ENCODE measurements at places on chromosomes 4 and X.

GRCh38 chrX:150587585-150588503 is 19.4 kb downstream of the MTM1 start:
- no peak for DNase-seq

DNA sequence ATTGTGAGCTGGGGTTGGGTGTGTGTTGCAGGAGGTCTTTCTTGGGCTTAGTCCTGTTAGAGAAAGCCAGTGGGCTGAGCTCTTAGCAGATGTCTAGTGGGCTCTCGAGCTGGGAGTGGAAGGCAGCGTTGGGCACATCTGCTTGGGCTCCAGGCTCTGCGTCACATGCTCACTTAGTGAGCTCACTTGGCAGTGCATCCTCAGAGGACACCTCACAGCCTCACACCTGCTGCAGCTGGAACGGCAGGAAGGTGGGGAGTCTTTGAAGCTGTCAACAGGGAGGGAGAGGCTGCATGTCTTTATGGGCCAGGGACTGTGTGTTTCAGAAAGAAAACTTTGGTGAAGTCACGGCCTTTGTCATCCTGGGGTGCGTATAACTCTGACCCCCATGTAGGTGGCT is 82.2 kb downstream of the PSAPL1 start:
- DNase-seq = no peak

DNA sequence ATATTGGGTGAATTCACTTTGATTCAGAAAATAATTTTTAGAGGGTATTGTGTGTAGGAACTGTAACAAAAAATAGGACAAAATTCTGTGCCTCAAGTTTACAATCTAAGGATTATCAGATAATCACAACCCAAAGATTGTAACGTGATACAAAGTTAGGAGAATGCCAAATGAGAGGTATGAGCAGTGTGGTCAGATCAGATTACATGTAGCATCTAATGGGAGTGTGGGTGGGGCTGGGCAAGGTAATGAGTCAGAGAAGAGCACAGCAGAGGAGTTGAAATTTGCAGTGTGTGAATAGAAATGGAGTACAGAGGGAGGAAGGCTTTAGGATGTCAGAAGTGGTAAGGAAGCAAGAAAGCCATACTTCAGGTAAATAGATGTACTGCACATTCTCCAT is 103.4 kb upstream of the TEX13A start:
- peak; percentile 72 for DNase-seq

DNA sequence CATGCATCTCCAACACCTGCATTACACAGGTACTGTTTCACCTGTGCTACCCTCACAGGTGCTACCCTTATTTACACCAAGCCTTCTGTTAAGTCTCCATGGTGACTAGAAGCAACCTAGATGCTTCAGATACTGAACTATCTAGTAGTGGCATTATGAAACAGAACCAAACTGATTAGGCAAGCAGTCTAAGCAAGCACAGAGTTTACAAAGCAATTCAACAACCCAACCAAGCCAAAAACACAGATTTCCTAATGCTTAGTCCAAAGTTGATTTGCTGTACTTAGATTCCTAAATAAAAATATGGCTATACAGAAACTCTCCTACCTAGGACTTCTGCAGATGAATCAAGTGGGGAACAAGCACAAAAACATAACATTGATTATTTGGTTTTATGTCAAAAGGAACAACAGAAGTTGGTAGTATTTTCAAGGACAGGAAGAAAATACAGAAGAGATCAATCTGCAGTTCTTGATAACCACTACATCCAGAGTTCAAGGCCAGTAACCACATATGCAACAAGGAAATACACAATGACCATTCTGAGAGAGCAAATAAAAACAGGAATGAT is 3.2 kb downstream of the TAPT1 start:
- no peak for DNase-seq

- DNase-seq = no peak
Measured at GRCh38 chr4:76155979-76156378, 7.8 kb upstream of the NUP54 start.

- DNase-seq = peak; percentile 30
Measured at GRCh38 chrX:134520860-134521390, 61.0 kb downstream of the HPRT1 start.

GRCh38 chrX:23896981-23897380 is 10.8 kb downstream of the APOO start:
- DNase-seq = no peak

DNA sequence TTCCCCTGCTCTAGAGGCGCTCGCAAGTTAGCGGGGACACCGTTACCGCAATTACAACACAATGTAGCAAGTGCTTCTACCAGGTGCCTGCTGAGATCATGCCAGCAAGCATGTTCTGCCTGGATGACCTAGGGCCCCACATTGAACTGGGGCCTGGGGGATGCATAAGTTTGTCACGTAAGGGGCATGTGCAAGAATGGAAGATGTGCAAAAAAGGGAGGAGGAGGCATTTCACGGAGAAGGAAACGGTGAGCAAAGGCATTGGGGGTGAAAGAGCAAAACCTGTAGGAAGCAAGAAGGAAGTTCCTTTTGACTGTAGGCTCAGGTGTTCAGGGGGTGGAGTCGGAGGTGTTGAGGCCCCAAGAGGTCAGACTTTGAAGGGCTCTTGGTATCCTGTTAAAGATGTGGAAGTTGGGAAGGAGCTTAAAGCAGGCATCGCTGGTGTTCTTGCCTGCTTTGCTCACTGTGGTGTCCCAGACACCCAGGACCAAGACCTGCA is 602 bp upstream of the SCARB2 start:
- no peak for DNase-seq

DNA sequence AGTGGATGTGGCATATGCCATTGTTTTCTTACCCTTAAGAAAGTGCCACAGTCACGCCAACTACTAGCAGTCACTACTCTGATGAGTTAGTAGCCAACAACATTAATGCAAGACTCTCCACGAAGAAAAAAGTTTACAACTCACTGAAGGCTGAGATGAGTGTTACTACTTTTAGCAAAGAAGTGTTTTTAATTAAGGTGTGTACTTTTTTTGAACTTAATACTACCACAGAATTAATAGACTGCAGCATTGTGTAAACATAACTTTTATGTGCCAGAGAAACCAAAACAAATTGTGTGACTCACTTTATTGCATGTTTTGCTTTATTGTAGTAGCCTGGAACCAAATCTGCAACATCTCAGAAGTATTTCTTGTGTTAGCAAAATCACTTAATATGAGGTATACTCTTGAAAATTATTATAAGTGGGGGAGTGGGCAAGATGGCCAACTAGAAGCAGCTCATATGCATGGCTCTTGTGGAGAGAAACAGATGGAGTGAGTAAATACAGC is 2.2 kb upstream of the UGT2B4 start:
- no peak for DNase-seq

GRCh38 chrX:84907324-84907968 is 96.2 kb upstream of the APOOL start:
- DNase-seq = peak; percentile 0

- DNase-seq = no peak
Measured at GRCh38 chr4:142316913-142317312, 529.2 kb downstream of the INPP4B start.

DNA sequence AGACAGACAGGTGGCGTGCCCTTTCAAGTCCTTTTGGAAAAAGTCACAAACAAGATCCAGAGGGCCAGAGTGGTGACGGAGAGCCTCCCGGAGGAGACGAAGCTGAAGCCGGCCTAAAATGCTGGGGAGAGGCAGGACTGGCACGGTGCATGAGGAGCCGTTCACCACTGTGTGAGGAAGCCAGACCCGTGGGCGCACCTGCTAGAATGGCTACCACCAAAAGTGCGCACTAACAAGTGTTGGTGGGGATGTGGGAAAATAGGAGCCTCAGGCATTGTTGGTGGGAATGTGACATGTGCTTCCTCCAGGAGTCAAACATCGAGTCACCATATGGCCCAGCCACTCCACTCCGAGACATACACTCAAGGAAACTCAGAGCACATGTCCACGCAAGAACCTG is 67.4 kb upstream of the HELT start:
- no peak for DNase-seq

DNA sequence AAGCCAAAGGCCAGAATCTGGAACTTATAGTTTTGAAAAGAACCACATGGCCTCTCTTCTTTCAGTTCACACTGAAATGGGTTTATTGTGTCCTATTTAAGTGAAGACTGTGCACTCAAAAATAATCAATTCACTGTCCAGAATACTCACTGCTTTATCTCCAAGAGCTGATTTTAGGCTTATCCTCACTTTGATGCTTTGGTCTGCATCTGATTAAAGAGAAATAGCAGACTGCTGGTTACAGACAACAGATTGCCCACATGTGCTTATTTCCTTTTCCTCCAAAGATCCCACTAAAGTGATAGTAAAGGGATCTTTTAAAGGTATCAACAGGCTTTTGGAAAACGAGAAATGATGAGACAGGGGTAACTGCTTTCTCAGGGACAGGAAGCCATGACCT is 30.6 kb downstream of the ACE2 start:
- no peak for DNase-seq

- DNase-seq = no peak
Measured at GRCh38 chr4:47088298-47088697, 56.9 kb downstream of the GABRB1 start.

DNA sequence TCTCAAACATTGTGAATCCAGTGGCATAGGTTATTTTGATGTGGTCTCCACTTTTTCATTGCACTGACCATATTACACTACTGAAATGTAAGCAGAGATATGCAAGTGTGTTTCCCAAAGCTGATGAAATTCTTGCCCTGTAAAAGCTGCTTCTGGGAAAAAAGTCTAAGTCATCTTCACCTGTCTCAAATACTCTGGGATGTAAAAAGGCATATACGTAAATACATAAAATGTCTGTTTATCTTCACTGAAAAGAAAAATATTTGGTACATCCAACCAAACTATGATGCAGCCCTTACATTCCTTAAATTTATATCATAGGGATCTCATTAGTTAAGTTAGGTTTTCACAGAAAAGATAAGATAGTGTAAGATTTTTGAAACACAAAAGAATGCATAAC is 7.9 kb downstream of the KDR start:
- DNase-seq = no peak

DNA sequence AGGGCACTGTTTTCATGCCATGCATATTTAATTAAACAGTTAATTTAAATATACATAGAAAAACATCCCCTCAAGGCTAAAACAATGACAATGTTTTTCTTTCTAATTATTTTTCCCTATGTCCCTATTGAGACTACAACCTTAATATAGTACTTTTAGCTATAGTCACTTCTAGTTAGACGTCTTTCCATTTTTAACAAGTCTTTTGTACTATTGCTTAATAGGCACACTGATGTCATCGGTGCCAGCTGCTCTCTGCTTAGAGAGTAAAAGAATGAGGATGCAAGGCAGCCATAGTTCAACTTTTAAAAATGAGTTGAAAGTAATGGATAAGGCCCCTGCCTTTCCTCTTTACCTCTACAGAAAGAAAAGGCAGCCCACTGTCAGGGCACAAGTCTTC is 191.1 kb downstream of the KCTD8 start:
- no peak for DNase-seq

- DNase-seq = no peak
Measured at GRCh38 chr4:131613824-131614216, 1535.3 kb upstream of the PCDH10 start.

GRCh38 chr4:169167957-169168858 is 102.5 kb downstream of the SH3RF1 start:
- DNase-seq = no peak

DNA sequence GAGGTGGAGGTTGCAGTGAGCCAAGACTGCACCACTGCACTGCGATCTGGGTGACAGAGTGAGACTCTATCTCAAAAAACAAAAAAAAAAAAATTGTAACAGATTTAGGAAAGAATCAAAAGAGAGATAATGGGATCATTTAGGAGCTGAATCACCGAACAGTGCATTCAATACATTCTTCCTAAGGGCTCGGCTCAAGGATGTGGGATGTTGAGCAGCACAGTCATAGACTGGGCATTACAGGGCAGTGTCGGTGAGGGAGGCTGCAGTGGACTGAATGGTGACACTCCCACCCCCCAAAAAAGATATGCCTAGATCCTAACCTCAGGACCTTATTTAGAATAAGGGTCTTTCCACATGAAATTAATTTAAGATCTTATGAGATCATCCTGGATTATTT is 70.0 kb downstream of the EVC2 start:
- peak; percentile 62 for DNase-seq

DNA sequence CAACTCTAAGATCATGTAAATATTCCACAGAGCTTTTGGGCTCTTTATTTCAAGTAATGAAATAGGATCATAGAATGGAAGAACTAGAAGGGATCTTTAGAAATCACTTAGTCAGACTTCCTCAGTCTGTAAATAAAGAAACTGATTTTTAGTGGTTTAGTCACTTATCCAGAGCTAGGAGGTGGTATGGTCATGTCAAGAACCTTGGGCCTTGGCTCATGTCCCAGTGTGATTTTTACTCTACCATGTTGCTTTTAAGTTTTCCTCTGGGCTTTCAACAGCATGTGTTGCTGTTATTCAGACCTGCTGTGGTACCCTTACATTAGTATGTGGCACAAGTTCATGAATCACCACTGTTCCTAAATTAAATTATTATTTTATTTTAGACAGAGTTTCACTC is 184.9 kb downstream of the FRAS1 start:
- no peak for DNase-seq

DNA sequence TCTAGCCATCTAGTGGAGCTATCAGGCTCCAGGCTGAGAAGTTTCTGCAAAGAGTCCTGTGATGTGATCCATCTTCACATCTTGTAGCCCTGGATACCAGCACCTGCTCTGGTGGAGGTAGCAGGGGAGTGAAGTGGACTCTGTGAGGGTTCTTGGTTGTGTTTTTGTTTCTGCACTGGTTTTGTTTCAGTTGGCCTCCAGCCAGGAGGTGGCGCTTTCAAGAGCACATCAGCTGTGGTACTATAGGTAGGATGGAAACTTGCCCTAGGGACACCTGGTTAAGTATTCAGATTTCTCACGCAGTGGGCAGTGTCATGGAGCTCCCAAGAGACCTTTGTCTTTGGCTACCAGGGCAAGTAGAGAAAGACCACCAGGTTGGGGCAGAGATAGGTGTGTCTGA is 257.5 kb upstream of the SLC7A11 start:
- no peak for DNase-seq

DNA sequence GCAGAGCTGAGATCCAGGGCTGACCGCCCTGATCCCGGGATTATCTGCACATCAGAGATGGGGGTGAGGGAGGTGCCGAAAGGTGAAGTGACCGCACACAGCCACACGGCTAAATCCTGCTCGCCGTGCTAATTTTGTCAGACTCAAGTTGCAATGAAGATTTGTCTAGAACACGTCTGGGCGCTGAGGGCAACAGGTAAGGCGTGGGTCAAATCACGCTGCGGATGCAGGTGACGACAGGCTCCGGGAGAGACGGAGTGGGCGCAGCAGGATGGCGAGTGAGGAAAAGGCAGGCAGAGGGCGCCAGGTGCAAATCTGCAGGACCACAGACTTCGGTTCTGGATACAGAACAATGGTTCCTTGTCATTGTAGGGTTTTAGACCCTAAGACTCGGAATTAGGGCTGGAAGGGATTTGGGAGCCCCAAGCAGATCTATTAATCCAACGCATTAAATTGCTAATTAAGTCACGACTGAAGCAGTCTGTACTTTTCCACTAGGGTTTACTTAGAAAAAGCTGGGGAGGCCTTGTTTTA is 1.9 kb upstream of the TBC1D14 start:
- no peak for DNase-seq

- no peak for DNase-seq
Measured at GRCh38 chrX:43835559-43835958, 46.7 kb downstream of the MAOB start.

GRCh38 chr4:25783126-25783525 is 79.7 kb downstream of the SEL1L3 start:
- no peak for DNase-seq

Measured in RWPE1 (cell line).